ENCODE measurements at places on chromosomes 2 and 18.

DNA sequence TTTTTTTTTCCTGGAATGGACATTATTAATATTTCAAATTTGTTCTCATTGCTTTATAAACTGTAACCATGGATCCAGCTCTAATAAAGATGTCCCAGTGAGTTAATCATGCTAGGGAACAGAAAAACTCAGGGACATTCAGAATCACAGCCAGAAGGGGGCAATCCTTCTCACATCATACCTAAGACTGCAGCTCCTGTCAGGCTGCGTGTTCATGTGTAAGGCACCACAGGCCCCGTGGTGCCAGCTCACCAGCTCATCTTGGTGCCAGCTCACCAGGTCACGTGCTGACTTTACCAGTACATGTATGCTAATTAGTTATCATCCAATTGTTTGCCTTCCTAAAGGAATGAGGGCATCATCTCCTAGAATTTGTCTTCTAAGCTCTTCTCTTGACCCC, 84.7 kb upstream of the NEDD4L start:
- no peak for DNase-seq

- no peak for DNase-seq
Measured at GRCh38 chr2:105711394-105711793, 33.3 kb upstream of the NCK2 start.

DNA sequence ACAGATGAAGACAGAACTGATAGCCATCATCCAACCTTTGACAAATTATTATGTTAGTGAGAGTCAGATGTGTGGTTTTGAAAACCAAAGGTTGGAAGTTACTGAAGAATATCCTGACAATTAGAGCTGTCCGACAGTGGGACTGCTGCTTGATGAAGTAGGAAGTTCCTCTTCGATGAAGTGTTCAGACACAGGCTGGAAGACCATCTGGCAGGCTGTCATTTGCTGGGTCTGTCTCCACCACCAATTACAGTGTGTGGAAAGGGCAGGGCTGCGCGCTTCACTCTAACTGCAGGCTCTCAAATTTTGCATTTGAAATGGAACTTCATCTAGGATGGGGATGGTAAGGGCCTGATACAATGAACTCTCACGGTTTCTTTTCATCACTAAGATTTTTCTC, 313.8 kb downstream of the PIK3C3 start:
- DNase-seq = no peak

GRCh38 chr18:7084080-7085065, 33.2 kb downstream of the LAMA1 start:
- no peak for DNase-seq

GRCh38 chr2:74948779-74949178, 9.7 kb upstream of the POLE4 start:
- no peak for DNase-seq

GRCh38 chr2:109447776-109448175, 166.0 kb downstream of the SEPTIN10 start:
- no peak for DNase-seq

DNA sequence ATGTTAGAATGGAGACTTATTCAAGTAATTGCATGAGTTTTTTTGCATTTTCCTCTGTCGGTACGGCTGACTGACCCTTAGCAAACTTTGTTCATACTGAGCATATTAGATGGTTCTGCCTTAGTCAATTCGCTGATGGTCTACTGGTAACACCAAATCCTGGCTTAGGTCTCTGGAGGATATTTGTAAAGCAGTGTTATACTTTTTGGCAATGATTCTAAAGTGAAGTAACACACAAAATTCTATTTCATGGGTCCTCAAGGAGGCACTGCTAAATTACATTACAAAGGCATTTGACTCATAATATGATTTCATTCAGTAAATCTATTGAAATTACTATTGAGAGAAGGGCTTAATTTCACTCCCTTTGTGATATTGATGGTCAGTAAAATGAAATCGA, 246.8 kb upstream of the RASGRP3 start:
- no peak for DNase-seq

GRCh38 chr2:238278626-238279323, 9.6 kb downstream of the PER2 start:
- DNase-seq = no peak

GRCh38 chr2:203909261-203909967, 27.1 kb upstream of the ICOS start:
- no peak for DNase-seq

- DNase-seq = no peak
Measured at GRCh38 chr2:101188683-101189405, 37.7 kb upstream of the TBC1D8 start.
